M059J (cell line): ENCODE measurements at places on chromosomes 16 and 17. TPM values are rescaled to one million over a fixed set of nuclear protein-coding genes. Genes with fewer than 3 reads are reported as not detected.
A peak's percentile ranks its signal among the peaks of the same experiment; 100 is the strongest.

Gene RDM1
- total RNA-seq, result 4.9 and 7.7 TPM in 2 replicates

Gene SCARF1
- total RNA-seq, result 0.47 TPM in 1 of 2 replicates, not detected in the other

Gene SMIM36
- total RNA-seq, result not detected in 2 replicates

Gene ARL5C
- total RNA-seq, result not detected in 2 replicates

Gene YPEL3
- 6.0 and 23.1 TPM in 2 replicates for total RNA-seq

Gene RAB26
- total RNA-seq, result 2.1 and 3.8 TPM in 2 replicates

Gene TBC1D3G
- total RNA-seq, result not detected in 2 replicates

GRCh38 chr16:81688182-81688581, 90.9 kb upstream of the PLCG2 start:
- no peak for DNase-seq

DNA sequence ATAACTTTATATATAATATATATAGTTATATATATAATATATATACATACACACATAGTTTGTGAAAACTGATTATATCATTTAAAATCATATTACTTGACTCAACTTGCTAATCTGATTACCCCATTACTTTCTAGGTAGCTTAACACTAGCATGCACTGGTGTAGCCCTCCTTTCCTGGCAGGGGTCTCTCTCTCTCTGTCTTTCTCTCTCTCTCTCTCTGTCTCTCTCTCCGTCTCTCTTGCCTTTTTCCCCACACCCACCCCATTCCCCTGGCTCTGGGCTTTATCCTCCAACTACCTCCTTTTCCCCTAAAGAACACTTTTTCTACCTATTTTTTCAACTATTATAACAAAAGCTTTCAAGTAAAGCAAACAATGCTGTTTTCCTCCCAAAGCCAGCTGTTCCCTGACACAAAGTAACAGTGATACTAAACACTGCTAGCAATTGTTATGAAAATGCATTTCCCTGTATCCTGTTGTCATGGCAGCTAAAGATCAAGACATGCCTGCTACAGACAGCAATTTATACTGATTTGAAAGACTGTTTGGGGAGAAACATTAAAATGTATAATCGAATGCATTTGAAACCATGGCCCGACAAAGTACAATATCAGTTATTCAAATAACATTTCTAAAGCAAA, 89.4 kb downstream of the CHD9NB start:
- no peak for DNase-seq

DNA sequence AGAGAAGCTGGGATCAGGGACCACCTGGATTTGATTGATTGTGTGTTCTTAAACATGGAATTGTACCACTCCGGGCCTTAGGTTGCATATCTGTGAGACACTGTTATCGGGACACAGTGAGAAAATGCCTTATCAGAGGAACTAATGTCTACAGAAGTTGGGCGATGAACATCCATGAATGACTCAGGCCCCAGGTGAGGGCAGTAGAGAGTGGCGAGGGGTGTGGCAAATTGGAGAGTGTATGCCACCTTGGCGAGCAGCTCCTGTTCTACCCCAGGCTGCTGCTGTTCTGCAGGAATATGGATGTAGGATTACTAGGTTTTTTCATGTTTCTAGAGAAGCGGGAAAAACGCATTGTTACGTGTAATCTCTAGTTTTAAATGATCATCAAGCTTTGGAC, 38.8 kb downstream of the CLEC16A start:
- DNase-seq, result no peak

GRCh38 chr16:89922884-89923639, at the start of gene TUBB3:
TSS of gene TUBB3 (plus strand) at chr16:89923342. CDS start at chr16:89923402, 60 bp downstream.
- DNase-seq, result peak; percentile 77

- DNase-seq, result no peak
Observed at GRCh38 chr17:6893382-6894205, 62.1 kb upstream of the TEKT1 start.

- DNase-seq, result no peak
Observed at GRCh38 chr17:2107506-2107905, 52.6 kb downstream of the HIC1 start.

DNA sequence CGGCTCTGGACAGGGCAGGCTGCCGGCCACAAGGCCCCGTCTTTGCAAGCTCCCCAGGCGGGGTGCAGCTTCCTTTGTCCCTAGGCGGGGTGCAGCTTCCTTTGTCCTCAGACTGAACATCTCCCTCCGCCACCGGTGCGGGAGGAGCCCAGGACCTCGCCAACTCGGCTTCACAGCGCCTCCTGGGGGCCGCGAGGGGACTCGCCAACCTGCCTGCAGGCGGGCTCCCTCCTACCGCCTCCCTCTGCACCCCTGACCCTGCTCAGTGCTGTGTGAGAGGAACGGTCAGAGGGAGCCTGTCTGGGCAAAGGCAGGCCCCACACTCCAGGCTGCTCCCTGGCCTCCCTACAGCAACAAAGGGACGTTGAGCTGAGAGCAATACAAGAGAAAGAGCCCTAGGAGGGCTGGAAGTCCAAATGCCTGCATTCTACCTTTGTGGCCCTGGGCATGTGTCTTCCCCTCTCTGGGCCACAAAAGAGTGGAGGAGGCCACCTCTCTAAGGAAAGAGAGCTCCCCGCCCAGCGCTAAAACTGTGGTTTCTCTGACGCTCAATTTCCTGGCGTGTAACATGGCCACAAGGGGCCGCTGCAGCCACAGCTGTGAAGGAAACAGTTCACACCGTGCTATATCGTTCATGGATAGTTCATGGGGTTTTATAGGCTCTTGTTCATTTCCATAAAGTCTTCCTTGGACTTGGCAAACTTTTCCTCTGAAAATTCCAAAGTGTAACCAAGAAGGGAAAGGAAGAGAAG, 20.9 kb upstream of the KRT19 start:
- DNase-seq, result peak; percentile 91
